ENCODE measurements at places on chromosomes 16 and 17. TPM values are rescaled to one million over a fixed set of nuclear protein-coding genes. Genes with fewer than 3 reads are reported as not detected.
A peak's percentile ranks its signal among the peaks of the same experiment; 100 is the strongest.

The CACNA1H gene
- 5.8 TPM for polyA plus RNA-seq

DNA sequence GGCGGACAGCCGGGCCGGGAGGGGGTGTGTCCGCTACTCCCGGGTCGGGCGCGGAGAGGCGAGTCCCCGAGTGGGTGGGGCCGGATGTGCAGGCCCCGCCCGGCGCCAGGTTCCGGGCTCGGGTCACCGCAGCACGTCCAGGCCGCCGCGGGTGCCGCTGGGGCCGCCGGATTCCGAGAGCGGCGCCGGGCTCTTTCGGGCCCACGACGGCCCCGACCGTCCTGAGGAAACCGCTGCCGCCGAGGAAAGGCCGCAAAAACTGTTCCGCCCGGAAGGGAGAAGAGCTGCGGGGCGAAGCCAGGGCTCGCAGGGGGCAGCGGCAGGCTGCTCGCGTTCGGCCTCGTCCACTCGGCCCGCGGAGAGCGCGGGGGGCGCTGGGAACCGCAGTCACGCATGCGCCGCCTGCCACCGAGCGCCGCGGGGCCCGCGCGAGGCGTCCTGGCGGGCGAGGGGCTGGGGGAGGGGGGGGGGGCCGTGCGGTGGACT, at the start of gene ZKSCAN2:
TSS of gene ZKSCAN2 (minus strand) at position 376 of the 486 bp plus-strand sequence. CDS start 718 bp downstream, outside the sequence.
- DNase-seq: peak; percentile 86

- DNase-seq: peak; percentile 89
Measured at GRCh38 chr17:2982854-2983253, 80.6 kb downstream of the OR1D5 start.

The C1QBP gene
- polyA plus RNA-seq: 172 TPM

- no peak for DNase-seq
Measured at GRCh38 chr17:38733282-38733981, 3.3 kb downstream of the CISD3 start.

DNA sequence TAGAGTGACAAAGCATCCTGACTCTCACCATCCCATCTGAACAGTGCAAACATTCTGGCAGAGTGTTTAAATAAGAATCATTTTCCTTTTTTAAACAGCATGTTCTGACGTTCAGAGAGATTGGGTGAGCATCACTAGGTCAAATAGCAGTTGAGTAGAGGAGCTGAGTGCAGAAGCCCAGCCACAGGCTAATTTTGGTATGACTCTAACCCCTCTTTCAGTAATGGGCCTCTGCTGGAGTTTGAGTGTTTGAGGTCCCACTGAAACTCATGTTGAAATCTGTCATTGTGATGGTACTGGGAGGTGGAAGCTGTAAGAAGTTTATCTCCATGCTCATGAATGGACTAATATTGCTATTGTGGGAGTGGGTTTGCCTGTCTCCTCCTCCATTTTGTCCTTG, 194.4 kb downstream of the SALL1 start:
- no peak for DNase-seq

DNA sequence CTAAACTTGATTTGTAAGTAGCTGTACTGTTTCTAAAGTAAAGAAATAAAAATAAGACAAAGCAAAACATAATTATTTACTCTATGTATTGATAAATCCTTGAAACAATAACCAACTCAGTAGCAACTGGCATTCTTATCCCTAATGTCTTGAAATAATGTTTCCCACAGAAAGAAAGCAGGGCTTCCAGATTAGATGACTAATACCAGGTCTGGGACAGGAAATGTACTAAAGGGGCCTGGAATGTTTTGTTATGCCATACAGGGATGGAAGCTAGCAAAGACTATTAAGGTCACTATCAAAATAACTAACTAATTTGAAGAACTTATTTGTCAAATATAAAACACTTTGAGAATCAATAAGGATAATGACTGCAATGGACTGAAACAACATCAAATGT, 82.1 kb downstream of the CFDP1 start:
- DNase-seq: peak; percentile 80

The IRX6 gene
- polyA plus RNA-seq: not detected

DNA sequence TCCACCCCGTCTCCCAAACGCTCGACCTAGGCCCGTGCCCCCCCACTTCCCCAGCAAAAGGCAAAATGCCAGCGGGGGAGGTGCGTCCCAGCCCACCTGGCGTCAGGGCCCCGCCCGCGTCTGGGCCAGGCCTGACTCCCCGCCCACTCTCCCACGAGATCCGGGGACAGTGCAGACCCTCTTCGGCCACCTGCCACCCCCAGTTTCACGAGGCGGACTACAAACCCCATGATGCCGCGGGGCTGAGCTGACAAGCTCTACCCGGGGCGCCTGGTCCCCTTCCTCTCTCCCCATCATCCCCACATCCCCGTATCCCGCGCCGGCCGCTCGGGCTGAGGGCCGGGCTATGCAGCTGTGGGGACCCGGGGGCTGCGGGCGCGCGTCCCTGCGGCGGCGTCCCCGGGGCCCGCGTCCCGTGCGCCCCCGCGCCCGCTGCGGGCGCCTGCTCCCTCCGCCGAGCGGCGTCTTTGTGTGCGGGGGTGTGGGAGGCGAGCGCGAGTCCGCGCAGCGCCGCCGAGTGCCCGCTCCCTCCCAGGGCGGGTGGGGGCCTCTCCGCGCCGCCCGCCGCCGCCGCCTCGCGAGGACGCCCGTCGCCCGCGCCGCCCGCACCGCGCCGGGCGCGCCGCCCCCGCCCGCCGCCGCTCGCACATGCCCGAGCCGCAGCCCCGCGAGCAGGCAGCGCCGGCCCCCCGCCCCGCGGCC, at the start of gene ANKRD13B:
TSS of gene ANKRD13B (plus strand) at position 283 of the 702 bp plus-strand sequence. CDS start 490 bp downstream, outside the sequence.
- no peak for DNase-seq

- DNase-seq: no peak
Measured at GRCh38 chr17:12815642-12816141, 26.4 kb downstream of the ARHGAP44 start.

The SERPINF2 gene
- polyA plus RNA-seq: not detected

The EVPLL gene
- not detected for polyA plus RNA-seq

DNA sequence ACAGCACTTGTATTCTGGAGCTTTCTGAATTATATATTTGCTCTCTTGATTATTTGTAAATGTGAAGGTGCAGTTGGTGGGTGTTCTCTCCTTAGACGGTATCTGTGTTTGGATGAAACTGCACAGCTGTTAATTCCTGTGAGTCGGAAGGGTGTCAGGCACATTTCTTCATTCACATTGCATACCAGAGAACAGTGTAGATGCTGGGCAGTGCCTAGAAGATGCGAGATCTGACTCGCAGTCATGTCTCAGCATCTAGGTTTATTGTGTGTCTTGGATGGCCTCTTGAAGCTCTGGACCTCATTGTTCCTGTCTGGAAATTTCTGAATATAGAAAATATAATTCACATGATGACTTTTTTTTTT, 61.2 kb downstream of the CLEC16A start:
- DNase-seq: peak; percentile 75

- DNase-seq: no peak
Measured at GRCh38 chr16:49498666-49499413, 125.2 kb downstream of the C16orf78 start.

DNA sequence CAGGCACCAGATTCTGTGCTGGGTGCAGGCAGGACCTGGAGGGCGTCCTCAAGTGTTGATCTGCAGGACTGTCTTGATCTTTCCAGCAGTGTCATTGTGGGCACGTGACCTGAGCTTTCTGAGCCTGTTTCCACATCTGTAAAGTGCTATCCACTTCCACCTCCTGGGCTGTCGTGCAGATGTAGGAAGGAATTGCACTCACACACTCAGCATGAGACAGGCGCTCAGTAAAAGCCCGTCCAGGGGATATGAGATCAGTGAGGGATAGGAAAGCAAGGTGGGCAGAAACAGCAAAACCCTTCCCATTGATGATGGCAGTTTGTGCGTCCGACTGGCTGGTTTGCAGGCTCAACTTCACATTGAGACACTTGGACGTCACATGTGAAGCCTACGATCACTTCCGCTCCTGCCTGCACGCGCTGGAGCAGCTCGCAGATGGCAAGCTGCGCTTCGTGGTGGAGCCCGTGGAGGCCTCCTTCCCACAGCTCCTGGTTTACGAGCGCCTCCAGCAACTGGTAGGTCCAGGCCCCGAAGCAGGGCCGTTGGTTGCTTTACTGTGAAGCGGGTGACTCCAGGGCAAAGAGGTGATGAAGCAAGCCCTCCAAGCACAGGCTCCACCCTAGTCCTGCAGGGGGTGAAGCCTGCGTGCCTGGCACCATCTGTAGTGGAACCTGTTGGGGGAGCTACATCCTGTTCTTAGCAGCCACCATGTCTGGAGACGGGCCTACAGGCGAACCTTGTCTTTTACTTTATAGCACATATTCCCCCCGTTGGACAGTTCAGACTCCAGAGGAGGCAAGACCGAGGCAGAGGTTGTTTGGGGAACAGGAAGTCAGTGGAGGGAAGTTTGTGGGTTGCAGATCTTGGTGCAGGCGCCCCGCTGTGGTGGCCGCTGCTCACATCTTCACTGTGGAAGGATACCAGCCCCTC, 23.0 kb downstream of the METTL22 start:
- no peak for DNase-seq

The EPX gene
- not detected for polyA plus RNA-seq

The ABCC6 gene
- polyA plus RNA-seq: 1.3 TPM

GRCh38 chr17:45052052-45052772, 780 bp upstream of the DCAKD start:
- DNase-seq: no peak

DNA sequence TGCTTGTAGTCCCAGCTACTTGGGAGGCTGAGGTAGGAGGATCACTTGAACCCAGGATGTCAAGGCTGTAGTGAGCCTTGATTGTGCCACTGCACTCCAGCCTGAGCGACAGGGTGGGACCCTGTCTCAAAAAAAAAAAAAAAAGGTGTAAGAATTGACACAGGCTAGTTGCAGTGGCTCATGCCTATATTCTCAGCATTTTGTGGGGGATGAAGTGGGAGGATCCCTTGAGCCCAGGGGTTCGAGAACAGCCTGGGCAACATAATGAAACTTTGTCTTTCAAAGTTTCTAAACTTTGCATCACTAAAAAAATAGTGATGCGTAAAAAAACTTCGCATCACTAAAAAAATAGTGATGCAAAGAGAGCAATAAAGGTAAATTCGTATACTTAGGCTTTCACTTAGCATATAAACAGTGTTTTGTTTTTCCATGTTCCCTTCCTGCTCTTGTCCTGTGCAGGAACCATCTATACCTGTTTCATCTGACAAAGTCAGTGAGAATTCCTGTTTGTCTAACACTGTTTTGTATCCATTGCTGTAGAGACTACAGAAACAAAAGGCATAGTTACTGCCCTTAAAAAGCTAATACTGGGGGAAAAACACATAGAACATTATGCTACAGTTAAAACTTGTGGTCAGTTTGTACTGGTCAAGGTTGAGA, 32.1 kb downstream of the CTCF start:
- no peak for DNase-seq

Data from IMR-90 (cell line).